ENCODE measurements at places on chromosomes 2 and 18.

- no peaks in the 10 kb centered on the region for H3K4me1 ChIP-seq
- no peaks in the 10 kb centered on the region for H3K36me3 ChIP-seq
- DNase-seq, result peak; percentile 42
- H3K4me3 ChIP-seq, result no peak overlapping the region
Measured at GRCh38 chr2:46384457-46384815, 87.2 kb downstream of the EPAS1 start.

DNA sequence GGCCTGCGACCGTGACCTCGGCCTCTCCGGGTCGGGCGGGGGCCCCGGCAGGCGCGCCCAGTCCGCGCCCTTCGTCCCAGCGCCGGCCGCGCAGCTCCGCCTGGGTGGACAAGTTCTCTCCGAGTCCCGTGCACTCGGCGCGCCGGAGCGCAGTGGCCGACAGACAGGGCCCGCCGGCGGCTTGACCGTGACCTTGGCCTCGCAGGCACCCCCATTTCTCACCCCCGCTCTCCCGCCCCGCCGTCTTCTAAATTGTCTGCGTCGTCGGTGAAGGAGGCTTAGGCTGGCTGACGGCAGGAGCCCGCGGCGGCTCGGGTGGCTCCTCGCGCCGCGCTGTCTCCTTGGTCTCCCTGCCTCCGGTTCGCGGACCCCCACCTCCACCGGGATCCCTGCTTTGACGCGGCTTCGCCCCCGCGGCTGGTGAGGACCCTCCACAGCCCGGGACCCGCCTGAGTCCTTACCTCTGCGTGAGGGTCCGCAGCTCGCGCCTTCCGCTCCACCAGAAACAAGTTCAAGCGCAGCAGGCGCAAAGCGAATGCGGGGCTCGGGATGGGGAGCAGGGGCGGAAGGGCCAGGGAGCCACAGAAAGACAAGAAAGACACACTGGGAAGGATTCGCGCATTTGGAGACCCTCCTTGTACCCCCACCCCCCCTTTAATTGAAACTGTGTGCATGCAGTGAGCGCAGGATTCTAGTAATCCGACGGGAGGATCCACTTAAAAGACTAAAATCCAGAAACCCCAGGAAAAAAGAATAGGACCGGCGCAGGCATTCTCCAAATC is 4.0 kb downstream of the PTGR3 start:
- no peak overlapping the region for H3K4me3 ChIP-seq
- H3K27me3 ChIP-seq, result no peaks in the 10 kb centered on the region
- DNase-seq, result no peak
- no peaks in the 10 kb centered on the region for H3K4me1 ChIP-seq

- DNase-seq, result peak; percentile 34
- H3K4me1 ChIP-seq, result peaks cover 5% of the 10 kb centered on the region
- H3K27ac ChIP-seq, result peak overlapping the region; percentile 95
- no peaks in the 10 kb centered on the region for H3K27me3 ChIP-seq
Measured at GRCh38 chr2:3466482-3466863, 52.9 kb downstream of the ADI1 start.

GRCh38 chr2:9213477-9214051 is 7.0 kb downstream of the ASAP2 start:
- no peaks in the 10 kb centered on the region for H3K36me3 ChIP-seq
- H3K4me3 ChIP-seq, result no peak overlapping the region
- no peak for DNase-seq
- no peaks in the 10 kb centered on the region for H3K27me3 ChIP-seq

- H3K4me3 ChIP-seq, result no peak overlapping the region
- no peaks in the 10 kb centered on the region for H3K27me3 ChIP-seq
- no peaks in the 10 kb centered on the region for H3K36me3 ChIP-seq
- DNase-seq, result no peak
Measured at GRCh38 chr2:199144546-199144945, 313.2 kb downstream of the SATB2 start.

DNA sequence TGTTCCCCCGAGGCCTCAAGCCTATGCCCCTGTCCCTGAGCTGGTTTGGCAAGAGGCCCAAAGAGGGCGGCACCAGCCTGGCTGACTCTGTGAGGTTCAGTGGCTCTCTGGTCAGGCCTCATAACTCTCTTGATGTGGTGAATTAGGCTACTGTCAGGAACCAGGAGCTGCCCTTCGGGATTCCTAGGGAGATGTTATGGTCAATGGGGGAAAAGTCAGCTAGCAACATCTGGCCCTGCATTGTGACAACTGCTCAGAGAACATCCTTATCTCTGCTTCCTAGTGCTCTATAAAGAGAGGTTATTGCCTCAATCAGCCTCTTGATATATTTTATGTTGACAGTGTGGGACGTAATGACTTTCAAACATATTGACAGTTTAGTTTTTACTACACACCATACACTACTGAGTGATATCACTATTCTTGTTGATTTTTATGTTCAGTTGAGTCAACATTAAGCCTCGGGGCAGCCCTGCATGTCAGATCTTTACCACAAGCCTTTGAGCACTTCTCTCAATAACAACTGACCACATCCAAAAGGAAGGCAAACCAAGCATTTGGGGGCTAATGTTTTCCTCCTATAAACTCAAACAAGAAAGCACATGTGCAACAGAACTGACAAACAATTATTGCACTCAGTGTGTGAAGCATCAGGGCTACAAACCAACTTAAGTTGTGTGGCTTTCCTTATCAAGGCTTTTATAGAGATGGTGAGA is 448.3 kb upstream of the SLC14A2 start:
- H3K27me3 ChIP-seq, result no peaks in the 10 kb centered on the region
- no peaks in the 10 kb centered on the region for H3K4me1 ChIP-seq
- no peaks in the 10 kb centered on the region for H3K36me3 ChIP-seq
- DNase-seq, result no peak

- H3K4me3 ChIP-seq, result no peak overlapping the region
- no peaks in the 10 kb centered on the region for H3K27me3 ChIP-seq
- no peak overlapping the region for H3K27ac ChIP-seq
- no peaks in the 10 kb centered on the region for H3K4me1 ChIP-seq
- H3K36me3 ChIP-seq, result no peaks in the 10 kb centered on the region
- DNase-seq, result no peak
Measured at GRCh38 chr2:67625690-67626475, 228.8 kb downstream of the ETAA1 start.

DNA sequence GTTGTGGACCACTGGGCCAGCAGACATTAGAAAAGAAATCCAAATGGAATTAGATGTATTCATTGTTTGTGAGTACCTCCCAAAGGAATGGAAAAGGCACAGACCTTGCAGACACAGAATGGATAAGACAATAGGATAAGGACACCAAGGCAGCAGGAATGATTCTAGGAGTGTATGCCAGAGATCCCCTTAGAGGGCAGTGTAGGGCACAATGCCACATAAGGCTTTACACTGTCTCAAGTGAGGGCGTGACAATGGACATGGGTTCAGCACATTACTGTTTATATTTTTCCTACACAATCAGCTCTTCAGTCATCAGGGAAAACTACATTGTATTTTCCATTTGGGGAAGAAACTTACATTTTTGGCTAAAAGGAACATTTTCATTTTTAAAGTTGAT is 250.9 kb downstream of the PTH2R start:
- H3K36me3 ChIP-seq, result no peaks in the 10 kb centered on the region
- no peak overlapping the region for H3K27ac ChIP-seq
- DNase-seq, result no peak
- no peaks in the 10 kb centered on the region for H3K4me1 ChIP-seq
- no peaks in the 10 kb centered on the region for H3K27me3 ChIP-seq
- no peak overlapping the region for H3K4me3 ChIP-seq

DNA sequence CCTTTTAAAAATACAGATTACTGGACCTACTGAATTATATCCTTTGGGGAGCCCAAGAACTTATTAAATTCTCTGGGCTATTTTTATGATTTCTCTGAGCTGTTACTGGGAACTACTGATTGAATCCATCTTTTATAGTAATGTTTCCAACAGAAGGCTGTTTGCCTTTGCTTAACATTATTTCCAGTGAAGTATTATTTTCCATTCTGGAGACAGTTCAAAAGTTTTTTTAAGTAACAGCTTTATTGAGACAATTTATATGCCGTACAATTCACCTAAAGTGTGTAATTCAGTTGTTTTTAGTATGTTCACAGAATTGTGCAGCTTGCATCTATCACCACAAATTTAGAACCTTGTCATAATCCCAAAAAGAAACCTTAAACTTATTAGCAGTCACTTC is 100.6 kb downstream of the BABAM2 start:
- DNase-seq, result no peak
- H3K27ac ChIP-seq, result no peak overlapping the region
- H3K27me3 ChIP-seq, result no peaks in the 10 kb centered on the region
- no peaks in the 10 kb centered on the region for H3K4me1 ChIP-seq
- no peak overlapping the region for H3K4me3 ChIP-seq

DNA sequence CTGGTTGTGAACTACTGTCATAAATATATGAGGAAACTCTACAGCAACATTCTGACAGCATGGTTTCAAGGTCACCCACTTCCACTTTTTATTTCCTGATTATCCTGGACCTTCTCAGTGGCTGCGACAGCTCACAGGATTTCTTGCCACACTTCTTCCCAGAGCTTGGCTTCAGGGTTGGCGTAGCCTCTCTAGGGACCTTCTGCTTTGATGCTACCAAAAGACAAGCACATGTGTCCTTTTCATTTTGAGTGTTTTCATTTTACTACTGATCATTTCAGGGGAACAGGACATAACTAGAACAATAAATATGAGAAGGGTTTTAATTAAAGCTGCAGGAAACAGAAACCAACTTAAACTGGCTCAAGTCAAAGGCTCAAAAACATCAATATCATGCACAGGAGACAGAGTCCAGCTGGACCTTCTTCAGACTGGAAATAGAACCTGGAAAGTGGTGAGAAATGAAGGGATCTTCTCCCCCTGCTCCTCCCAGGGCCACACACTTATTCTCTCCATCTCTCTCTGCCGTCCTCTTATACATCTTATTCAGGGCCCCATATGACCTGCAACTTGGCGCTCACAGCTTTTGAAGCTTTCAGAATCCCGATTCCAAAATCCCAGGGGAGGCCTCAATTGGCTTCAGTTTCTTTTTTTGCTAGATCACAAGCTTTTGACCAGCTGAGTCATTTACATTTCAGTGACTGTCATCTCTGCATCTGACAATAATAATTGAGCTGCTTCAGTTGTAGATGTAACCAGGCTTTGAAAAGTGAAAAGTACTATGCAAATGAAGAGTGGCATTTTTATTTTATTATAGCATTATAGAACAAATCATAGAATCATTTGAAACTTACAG is 9.7 kb downstream of the VIT start:
- H3K27me3 ChIP-seq, result no peaks in the 10 kb centered on the region
- H3K4me1 ChIP-seq, result no peaks in the 10 kb centered on the region
- no peak overlapping the region for H3K4me3 ChIP-seq

GRCh38 chr2:230713331-230714135 is 891 bp downstream of the CAB39 start:
- H3K27me3 ChIP-seq, result no peaks in the 10 kb centered on the region
- H3K27ac ChIP-seq, result peak overlapping the region; percentile 68
- peaks cover 2% of the 10 kb centered on the region for H3K4me1 ChIP-seq
- no peaks in the 10 kb centered on the region for H3K36me3 ChIP-seq
- DNase-seq, result peak; percentile 82
